ENCODE measurements at places on chromosomes 6 and 20. TPM values are rescaled to one million over a fixed set of nuclear protein-coding genes. Genes with fewer than 3 reads are reported as not detected.

DNA sequence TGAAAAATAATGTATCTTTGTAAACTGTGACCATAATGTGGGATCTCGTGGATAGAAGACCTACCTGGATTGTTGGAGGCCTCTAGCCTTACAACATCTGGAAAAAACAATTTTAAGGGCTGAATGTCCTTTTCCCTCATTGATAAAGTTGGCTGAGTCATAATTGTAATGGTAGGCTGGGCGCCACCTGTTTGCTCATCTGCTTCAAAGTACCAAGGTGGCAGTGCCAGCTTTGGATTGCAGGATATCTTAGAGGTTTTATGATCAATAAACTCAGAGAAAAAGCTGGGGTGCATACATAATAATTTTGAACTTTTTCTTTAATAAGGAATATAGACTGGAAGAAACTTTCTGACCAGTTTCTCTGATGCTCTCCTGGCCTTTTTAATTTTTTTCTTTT lies 653.4 kb downstream of the MMUT start:
- DNase-seq: no peak

Gene ARFGEF3
- polyA plus RNA-seq: 5.7 TPM

DNA sequence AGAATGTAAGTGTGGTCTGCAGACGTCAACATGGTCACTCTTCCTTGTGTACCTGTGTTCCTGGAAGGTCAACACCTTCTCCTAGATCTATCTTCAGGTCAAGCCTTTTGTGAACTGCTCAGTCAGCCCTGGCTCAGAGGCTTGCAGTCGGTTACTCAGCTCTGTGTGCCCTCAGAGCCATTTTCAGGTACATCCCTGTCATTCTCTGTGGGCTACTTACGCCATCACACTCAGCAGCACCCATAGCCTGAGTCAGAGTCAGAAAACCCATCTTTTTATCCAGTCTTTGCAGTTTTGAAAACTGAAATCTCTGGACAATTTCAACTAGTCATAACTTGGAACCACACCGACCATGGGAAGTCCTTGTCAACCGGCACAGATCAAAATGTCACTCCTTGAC lies 35.3 kb downstream of the TGM3 start:
- no peak for DNase-seq

- DNase-seq: peak; percentile 38
Observed at GRCh38 chr6:29589423-29590048, 4.6 kb downstream of the OR2H2 start.

Gene STK35
- polyA plus RNA-seq: 18.6 TPM

GRCh38 chr6:75484535-75484934 lies 9.1 kb downstream of the FILIP1 start:
- DNase-seq: no peak

DNA sequence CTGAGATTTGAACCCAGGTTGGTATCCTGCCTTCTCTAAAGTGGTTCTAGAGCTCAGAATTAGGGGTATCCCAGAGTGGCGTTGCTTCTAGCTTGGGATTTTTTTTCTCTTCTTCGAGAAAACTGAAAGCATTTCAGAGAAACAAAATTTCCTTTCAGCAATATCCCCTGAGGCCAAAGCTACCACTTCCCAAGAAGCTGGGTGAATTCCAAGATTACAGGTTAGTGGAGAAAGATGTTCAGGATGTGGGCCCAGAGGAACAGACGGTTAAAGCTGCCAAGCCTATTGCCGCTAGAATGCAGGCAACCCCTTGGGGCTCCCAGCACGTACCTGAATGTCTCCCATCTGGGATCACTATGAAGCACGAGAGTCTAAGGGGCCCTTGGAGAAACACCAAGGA lies 134.1 kb downstream of the FOXO3 start:
- DNase-seq: no peak

DNA sequence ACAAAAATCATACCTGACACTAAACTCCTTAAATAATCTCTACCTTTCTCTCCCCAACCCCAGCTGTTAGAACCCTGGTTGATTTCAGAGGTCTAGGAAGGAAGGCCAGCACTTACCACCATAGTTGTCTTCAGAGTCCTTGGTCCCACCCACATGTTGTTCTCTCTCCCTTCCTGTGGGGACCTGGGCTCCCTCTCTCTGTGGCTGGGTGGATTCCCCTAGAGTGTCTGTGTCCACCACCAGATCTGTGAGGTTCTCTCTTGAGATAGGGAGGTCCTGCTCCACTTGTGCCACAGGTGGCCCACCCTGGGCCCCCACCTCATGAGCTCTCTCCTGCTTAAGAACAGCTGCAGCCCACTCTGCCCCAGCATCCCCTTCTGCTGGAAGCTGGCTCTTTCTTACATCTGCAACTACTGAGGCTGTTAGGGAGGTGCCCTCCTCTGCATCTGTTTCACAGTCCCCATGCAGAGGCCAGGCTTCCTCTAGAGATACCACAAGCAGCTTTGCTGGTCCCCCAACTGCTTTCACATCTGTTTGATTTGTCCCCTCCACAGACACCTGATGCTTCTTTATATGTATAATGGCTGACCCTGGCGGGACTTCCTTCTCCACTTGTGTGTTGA lies 5.2 kb downstream of the MDC1 start:
- no peak for DNase-seq

- no peak for DNase-seq
Observed at GRCh38 chr6:13762611-13763441, 51.2 kb upstream of the RANBP9 start.

DNA sequence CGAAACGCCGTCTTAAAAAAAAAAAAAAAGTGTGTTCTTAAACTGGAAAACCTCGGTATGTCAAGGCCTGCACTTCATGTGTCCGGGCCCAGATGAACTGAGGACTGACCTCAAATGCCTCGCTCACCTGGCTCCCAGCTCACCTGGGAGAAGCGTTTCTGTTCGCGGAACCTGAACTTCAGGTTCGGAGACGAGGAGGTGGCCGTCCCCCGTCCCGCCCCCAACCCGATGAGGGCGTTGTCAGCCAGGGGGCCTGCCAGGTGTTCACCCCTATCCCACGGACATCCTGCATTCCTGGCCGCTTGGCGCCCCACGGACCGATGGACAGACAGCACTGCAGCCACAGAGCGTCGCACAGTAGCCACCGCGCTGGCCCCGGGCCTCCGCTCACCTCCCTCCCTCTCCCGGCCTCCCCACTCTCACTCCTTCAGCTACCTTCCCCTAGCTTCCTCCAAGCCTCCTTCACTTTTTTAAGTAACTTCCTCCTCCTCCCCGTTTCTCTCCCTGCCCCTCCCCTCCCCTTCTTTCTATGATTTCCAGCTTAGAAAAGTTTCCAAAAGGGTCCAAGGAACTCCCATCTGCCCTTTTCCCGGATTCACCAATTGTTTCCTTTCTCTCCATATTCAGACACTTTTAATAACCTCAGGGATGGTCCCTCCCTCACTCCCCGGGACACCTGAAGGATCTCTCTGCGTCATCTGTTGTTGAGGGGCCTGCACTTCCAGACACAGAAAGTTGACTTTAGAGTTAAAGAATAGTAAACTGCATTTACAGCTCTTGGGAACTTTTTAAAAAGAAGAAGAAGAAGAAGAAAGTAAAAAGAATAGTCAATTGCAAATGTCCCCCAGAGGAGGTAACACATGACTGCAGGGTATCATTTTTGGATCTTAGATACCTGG lies 22.7 kb upstream of the MCM3 start:
- DNase-seq: no peak

GRCh38 chr20:19936466-19937200 lies 80.5 kb upstream of the NAA20 start:
- DNase-seq: no peak

- DNase-seq: no peak
Observed at GRCh38 chr6:66499851-66500250, 792.8 kb upstream of the EYS start.

GRCh38 chr6:11989386-11989785 lies 22.7 kb upstream of the HIVEP1 start:
- DNase-seq: no peak

Gene PCSK2
- polyA plus RNA-seq: 0.62 TPM

Gene GPR63
- 3.3 TPM for polyA plus RNA-seq

DNA sequence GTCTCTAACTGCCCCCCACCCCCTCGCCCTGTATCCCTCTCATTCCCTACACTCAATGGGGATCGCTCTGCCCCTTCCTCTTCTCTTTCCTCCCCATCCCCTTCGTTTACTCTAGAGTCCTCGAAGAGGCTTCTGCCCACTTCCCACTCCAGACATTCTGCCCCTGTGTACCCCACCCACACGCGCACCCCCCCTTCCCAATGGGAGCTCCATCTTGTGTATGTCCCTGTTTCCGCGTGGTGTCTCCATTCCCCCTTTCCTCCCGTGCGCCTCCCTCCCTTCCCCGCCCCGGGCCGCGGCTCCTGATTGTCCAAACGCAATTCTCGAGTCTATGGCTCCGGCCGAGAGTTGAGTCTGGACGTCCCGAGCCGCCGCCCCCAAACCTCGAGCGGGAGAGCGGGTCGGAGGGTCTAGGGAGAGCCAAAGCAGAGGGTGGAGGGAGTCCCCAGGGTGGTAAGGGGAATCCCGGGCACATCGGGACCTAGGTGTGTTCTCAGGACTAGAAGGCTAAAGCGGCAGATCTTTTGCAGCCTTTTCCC lies 679 bp upstream of the RING1 start:
- no peak for DNase-seq

Gene SYTL3
- 5.4 TPM for polyA plus RNA-seq

DNA sequence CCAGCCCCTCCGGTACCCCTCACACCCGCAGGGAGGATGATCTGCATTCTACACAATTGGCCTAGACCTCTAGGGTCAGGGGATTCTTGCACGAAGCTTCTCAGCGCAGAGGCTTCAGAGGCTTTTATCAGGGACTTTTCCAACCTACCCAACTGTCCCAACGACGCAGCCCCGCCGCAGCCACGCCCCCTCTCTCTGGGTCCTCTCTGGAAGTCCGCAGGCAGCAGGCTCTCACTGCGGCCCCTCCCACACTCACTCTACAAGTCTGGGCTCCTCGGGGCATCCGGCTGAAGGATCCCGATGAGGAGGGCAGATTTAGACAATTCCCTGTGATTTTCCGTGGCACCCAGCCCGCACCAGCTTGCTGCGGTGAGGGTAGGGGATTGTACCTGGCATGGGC lies 227.7 kb upstream of the RNF24 start:
- DNase-seq: no peak

Gene MRPS26
- polyA plus RNA-seq: 81.1 TPM

Gene SLA2
- 0.63 TPM for polyA plus RNA-seq

GRCh38 chr6:46876126-46876525 lies 45.6 kb downstream of the ADGRF5 start:
- DNase-seq: no peak

Gene PI16
- 2.1 TPM for polyA plus RNA-seq

DNA sequence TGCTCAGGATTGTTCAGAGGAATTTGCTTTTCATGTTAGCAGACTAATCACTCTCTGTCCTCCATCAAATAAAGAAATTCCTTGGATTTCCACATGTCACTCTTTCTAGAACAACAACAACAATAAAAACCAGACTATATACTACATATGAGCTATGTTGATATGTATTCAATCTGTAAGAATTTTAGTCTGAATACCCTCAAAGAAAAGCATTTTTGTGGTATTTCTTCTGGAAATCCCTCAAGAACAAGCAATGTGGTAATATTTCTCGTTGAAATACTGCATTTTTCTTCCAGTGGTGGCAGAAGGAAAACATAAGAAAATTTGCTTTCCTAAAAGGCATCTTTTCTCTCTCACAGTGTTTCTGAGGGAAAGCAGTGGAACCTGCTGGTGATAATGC lies 312.6 kb upstream of the RSPO3 start:
- no peak for DNase-seq

Gene TTLL9
- 2.6 TPM for polyA plus RNA-seq

DNA sequence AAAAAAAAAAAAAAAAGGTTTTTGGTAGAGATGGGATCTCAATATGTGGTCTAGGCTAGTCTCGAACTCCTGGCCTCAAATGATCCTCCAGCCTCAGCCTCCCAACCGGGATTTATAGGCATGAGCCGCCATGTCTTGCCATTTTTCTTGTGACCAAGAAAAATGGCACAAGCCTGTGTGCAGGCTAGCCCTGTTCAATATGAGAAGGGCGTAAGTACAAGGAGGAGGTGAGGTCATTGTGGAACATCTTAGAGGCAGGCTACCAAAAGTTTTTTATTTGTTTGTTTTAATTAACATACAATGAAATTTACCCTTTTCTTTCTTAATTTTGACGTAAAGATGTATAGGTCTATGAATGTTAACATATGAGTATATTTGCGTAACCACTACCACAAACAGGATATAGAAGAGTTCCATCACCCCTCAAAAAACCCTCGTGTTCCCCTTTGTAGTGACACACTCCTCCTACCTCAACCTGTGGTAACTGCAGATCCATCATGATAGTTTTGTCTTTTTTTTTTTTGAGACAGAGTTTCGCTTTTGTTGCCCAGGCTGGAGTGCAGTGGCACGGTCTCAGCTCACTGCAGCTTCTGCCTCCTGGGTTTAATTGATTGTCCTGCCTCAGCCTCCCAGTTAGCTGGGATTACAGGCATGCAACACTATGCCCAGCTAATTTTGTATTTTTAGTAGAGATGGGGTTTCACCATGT lies 28.3 kb upstream of the KIF3B start:
- DNase-seq: no peak

DNA sequence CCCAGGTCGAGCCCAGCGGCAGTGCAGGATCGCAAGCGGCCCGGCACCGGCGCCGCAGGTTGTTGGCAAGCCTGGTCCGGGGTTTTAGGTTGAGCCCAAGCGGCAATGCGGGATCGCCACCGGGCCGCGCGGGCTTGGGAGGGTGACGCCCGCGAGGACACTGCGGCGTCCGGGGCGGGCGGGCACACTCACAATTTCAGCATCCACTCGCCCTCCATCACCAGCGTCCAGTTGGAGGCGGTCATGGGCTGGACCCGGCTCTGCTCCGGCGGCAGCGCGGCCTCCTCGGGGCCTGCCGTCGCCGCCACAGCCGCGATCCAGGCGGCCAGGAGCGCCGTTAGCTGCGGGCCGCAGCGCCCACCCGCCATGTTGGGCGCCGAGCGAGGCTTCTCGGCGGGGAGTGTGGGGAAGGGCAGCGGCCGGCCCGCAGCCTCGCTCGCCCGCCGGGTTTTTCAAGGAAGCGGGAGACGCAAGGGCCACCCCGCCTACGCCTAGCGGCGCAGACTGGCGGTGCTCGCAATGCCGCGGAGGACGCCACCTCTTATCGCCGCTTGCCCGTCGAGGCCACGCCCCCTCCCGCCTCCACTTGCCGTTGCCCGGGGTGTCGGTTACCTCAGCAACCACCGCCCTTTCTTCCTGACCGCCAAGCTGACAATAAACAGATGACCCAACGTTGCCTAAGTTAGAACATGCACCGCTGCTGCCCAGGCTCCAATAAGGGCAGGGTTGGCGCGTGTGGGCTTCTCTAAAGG lies at the start of gene TMX4:
TMX4 (minus strand) TSS at position 516 of the 752 bp plus-strand sequence; CDS start at position 368, 148 bp downstream.
- DNase-seq: peak; percentile 92

DNA sequence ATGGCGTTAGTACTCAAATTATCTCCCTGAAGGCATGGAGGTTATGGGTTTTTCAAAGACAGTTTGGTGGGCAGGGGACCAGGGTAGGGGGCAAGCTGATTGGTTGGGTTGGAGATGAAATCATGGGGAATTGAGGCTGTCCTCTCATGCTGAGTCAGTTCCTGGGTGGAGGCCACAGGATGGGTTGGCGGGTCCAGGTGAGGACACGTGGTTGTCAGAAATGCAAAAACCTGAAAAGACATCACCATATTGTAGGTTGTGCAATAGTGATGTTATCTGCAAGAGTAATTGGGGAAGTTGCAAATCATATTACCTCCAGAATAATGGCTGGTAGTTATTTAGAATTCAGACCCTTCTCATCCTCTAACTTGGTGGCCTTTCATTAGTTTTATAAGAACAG lies 30.1 kb downstream of the GPX6 start:
- no peak for DNase-seq
